ENCODE measurements at places on chromosomes 11 and 22. TPM values are rescaled to one million over a fixed set of nuclear protein-coding genes. Genes with fewer than 3 reads are reported as not detected.

DNA sequence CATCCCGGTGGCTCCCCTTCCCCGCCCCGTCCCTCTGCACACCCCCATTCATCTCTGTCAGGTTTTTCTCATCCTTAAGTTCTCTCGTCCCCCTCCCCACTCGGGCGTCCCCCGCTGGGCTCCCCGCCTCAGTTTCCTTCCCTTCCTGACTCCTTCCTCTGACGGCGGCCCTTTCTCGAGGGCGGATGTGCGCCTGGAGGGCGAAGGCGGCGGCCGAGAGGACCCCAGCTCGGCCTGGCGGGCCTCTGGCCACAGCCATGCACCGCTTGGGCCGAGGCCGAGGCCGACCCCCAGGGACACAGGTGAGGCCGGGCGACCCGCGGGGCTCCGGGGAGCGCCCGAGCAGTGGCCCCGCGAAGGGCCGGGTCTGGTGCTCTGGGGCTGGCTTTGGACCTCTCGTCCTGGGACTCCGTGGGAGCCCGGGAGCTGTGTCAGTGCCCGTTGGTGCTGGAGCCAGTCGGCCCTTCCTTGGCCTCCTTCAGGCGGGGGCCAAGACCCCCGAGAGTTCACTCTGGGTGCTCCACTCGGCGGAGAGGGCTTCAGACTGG lies 2.9 kb downstream of the PHLDB1 start:
- DNase-seq, result no peak

DNA sequence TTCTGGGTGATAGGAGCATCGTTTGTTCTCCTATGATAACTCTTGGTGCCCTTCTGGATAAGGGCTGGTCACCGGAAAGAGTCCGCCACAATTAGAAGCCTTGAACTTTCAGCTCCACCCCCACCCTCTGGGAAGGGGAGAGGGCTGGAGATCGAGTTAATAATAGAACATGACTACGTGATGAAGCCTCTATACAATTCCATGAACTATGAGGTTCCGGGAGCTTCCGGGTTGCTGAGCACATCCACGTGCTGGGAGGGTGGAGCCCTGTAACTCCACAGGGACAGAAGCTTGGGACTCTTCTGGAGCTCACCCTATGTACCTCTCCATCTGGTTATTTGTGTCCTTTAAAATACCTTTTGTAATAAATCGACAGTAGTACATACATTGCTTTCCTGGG lies 40.3 kb downstream of the ARHGAP42 start:
- no peak for DNase-seq

DNA sequence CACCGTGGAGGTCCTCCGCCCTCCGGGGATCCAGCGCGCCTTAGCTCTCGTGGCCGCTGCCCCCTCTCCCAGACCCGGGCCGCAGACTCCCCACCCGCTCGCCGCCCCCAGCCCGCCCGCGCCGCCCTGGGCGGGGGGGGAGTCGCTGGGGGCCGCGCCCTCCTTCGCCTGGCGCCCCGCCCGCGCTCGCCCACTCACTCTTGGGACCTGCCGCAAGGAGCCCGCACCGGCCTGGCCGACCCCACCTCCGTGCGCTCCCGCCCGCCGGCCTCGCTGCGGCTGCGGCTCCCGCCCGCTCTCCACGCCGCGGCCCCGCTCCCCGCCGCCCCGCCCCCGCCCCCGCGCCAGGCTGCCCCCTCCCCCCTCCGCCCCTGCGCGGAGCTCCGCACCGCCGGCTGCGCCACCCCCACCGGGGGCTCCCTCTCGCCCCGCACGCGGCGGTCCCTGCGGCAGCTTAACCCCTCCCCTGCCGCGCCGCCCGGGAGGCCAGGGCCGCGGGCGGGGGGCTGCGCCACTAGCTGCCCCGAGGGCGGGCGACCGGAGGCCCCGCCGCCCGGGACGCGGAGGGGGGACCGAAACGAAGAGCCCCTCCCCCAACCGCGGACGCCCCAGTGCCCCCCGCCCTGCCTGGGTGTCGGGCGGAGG lies 724 bp upstream of the RASGRP2 start:
- peak; percentile 59 for DNase-seq

DNA sequence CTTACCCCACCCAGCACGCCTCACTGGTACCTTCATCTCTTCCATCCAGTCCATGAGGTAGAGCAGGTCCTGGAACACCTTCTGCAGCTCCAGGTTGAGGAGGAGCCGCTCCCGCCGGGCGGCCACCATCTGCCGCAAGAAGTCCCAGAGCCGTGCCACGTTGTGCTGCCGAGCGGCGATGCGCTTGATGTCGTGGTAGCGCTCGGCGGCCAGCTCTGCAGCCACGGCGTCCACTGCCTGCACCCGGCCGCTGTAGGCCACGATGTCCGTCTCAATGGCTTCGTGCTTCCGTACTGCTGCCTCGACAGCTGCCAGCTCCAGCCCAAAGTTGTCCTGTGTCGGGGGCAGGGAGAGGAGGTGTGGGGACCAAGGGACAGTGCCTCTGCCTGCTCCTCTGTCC lies 21.5 kb downstream of the SPTBN2 start:
- no peak for DNase-seq

DNA sequence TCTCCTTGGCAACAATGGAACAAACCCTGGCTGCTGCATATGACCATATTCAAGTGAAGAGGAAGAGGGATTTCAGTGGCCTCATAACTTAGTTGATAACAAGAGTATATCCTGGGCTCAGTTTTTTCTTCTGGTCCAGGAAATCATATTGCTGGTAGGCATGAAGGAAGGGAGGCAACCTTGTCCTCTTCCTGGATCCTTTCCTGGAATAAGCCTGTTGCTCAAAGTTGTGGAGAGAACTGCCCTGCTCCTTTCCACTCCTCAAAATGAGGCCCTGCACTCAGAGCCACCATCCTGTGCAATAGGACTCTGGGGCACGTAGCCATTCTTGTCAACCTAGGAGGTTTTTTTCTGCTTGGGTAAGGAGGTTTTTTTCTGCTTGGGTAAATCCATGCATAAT lies 128.7 kb upstream of the PITPNB start:
- no peak for DNase-seq

OR8B4 gene
- total RNA-seq, result not detected

SCN4B gene
- not detected for total RNA-seq

NXF1 gene
- total RNA-seq, result 309 TPM
